ENCODE measurements at places on chromosomes 13 and 19.

GRCh38 chr19:34482380-34483250 is 1.1 kb downstream of the WTIP start:
- no peak for DNase-seq

- DNase-seq = no peak
These were observed 311.4 kb upstream of the ATXN8OS start for GRCh38 chr13:69796256-69796655.

GRCh38 chr13:51347099-51347498 is 7.6 kb downstream of the SERPINE3 start:
- no peak for DNase-seq

DNA sequence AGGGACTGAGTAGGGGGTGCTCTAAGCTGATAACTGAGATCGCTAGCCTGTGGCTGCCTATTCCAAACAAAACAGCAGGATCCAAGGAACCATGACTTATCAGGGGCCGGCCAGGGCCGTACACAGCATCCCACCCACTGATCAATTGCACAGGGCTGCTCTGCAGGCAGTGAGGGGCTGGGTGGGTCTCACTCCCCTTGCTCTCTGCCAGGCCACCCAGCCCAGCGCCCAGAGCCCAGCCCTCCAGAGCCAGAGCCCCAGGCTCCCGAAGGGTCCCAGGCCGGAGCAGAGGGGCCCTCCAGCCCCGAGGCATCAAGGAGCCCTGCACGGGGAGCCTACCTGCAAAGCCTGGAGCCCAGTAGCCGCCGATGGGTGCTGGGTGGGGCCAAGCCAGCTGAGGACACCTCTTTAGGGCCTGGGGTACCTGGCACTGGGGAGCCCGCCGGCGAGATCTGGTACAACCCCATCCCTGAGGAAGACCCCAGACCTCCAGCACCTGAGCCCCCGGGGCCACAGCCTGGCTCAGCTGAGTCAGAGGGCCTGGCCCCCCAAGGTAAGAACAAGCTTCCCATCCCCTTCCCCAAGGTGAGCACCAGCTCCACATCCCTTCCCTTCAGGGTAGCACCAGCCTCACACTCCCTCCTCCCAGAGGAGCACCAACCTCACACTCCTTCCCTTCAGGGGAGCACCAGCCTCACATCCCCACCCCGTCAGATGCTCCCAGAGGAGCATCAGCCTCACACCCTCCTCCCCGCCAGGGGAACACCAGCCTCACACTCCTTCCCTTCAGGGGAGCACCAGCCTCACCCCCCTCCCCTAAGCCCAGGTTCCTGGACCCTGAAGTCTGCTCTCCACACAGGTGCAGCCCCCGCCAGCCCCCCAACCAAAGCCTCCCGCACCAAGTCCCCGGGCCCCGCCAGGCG is 1.9 kb downstream of the SYDE1 start:
- DNase-seq = no peak

DNA sequence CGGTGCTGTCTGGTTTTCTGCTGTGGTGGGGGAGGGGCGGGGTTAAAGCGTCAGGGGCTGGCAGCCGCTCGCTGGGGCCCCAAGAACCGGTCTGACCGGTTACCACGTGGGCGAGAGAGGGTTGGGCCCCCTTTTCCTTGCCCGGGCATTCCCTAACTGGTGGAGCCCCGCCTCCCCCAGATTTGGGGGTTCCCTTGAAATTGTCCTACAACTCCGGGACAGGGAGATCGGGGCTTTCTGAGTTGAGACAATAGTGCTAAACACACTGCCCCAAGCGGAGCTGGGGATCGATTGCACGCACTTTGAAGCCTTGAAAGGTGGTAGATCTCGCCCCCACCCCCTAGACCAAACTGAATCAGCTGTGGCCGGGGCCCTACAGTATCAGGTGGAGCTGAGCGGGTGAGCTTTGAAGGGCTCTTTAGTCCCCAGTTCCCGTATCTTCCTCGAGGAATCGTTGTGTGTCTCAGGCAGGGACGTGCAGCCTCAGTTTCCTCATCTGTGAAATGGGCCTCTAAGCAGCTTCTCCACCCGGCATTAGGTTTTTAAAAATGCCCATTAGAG is 4.8 kb downstream of the IER2 start:
- peak; percentile 74 for DNase-seq

GRCh38 chr13:63449550-63449949 is 2033.9 kb upstream of the PCDH20 start:
- no peak for DNase-seq

GRCh38 chr19:1799695-1800342 is 12.3 kb downstream of the ATP8B3 start:
- DNase-seq = no peak

GRCh38 chr13:48214519-48215121 is 18.4 kb upstream of the ITM2B start:
- DNase-seq = no peak

DNA sequence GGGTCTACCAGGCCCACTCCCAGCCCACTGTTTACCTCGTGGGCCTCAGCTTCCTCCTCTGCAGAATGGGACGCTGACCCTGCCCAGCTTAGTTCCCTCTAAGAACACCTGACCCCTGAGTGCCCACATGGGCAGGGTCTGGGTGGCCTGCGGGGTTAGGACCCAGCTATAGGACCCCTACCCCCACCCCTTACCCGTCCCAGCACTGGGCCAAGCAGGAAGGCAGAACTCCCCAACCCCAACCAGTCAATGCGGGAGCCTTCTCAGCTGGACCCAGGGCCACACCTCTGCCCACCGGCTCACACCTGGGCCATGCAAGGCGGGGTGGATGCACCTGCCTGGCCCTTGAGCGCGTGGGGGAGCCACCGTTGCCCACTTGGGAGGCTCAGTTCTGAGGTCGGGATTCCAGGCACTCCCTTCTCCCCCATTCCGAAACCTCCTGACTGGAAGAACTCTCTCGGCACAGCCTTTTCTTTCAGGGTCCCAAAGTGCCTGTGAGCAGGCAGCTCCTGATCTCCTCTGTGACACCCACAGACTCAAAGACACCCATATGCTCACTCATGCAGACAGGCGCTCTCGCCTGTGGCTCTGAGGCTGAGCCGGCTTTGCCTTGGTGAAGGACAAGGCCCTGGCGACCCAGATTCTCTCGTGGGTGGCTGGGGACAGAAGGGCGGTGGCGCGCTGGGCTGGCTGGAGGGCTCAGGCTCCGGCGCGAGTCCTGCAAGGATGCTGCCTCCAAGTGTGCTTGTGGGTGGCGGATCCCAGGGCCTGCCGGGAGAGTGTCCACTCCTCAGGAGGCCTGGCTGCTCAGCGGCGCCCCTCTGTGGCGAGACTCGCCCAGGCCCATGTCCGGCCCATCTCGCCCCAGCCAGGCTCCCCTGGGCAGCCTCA is 27.9 kb upstream of the PARP4 start:
- DNase-seq = no peak

DNA sequence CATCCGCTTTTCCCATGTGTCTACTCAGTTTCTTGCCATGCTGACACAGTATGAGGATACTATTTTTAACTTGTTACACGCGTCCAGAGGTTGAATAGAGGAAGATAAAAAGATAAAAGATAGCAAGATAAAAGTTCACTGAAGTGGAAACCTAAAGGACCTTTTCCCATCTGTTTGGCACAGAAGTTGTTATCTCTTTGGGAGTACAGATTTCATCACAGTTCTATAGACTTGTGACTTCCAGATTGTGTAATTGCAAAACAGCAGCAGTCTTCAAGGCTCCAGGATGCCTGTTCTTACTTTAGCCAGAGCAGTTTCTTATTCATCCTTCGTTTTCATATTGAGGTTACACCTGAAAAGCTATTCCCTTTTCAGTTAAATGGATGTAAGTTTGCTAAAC is 369.2 kb downstream of the GPC5 start:
- no peak for DNase-seq

GRCh38 chr19:3207461-3208242 is 16.8 kb upstream of the CELF5 start:
- no peak for DNase-seq

DNA sequence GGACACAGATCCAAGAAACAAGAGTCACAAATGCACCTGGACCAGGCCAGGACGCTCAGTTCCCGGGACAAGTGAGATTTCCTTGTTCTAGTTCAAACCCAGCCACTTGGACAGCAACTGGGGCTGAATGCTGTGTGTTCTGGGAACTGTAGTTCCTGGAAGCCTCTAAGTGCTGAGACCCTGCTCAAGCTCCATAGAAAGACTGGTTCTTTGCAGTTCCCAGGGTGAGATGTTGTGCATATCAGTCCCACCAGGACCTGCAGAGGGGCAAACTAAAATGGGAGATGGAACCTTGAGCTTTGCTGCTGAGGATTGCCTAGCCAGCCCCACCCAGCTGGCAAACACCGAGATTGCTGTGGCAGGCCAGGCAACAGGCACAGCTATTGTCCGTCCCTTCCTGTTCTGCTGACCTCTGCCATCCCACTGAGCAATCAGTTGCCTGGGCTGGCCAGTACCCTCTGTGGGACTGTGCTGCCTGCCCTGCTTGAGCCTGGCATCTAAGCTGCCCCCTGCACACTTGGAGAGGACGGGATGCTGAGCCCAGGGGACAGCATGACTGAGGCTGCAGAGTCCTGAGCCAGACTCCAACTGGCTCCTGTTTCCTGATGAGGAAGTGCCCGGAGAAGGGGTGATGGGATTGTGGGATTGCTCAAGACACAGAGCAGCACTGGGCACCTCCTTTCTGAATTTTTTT is 1.4 kb upstream of the GIPC1 start:
- DNase-seq = no peak

DNA sequence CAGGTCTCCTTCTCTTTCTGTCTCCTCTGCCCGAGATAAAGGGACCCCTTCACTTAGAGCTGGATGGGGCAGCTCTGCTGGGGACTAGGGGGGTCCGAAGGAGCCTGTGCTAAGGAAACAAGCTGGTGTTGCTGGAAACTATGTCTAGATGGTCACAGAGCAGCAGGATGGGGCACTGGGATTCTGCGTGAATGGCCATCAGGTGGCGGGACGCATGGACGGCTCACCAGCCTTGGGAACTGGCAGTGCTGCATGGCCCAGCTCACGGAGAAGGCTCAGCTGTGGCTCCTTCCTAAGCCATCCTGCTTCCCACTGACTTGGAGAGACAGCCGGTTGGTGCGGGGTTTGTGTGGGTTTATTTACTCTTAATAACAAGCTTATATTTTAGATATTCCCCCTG is 411.8 kb downstream of the ZNF536 start:
- DNase-seq = no peak

Measured in stimulated activated CD8-positive, alpha-beta memory T cell treated with anti-CD3 and anti-CD28 coated beads, Interleukin-15, amount 100 ng/mL, for 4 hours (primary cell).